GM23338 (cell line): ENCODE measurements at places on chromosomes 4 and X. TPM values are rescaled to one million over a fixed set of nuclear protein-coding genes. Genes with fewer than 3 reads are reported as not detected.

DNA sequence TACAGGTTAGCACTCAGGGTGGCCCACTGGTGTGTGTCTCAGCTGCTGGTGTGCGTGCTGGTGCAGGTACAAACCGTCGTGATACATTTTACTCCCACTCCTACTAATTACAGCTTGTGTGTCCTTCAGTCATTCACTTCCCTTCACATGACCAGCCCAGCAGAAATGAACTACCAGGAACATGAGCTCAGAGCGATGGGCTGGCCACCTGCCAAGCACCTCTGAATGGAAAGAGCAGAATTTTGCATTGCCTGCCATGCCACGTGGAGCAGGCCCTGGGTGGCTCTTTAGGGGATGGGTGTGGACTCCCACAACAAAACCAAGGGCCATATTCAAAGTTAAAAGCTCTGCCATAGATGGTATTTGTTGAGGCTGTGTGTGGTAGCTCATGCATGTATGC is 58.9 kb upstream of the PGM2 start:
- DNase-seq: no peak

- no peak for DNase-seq
Observed at GRCh38 chr4:111813555-111814140, 331.6 kb upstream of the FAM241A start.

DNA sequence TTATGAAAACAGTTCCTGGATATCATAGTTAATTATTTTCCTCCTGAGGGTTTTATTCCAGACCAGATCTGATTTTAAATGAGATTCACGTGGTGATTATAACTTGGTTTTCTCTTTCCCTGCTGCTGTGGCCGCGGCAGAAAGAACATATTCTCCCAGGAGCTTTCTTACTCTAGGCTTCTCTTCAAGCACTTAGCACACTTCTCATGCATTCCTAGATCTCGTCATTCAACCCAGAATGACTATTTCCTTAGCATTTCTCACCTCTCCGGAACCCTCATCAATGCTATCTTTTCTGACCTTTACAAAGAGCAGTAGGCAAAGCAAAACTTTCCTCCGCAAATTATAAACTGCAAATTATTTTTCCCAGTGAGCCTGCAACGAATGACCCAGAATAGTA is 122.9 kb downstream of the GPAT3 start:
- no peak for DNase-seq

DNA sequence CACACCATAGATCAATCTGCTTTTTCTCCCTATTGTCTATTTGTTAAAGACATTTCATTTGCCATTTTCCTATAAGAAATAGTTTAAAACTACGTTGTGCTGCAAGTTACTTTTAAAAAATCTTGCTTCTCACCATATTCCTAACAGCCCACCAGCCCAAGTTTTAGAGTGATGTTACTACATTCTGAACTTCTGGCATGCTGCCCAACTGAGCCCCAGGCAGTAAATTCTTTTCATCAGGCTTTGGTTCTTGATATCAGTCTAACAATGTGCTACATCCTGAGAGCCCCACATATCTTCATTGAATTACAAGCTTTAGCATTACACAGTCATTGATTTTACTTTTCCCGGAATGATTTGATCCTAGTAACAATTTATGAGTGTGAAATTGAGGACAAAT is 283.8 kb upstream of the IL1RAPL1 start:
- no peak for DNase-seq

- DNase-seq: no peak
Observed at GRCh38 chr4:10623241-10623640, 61.3 kb downstream of the CLNK start.

DNA sequence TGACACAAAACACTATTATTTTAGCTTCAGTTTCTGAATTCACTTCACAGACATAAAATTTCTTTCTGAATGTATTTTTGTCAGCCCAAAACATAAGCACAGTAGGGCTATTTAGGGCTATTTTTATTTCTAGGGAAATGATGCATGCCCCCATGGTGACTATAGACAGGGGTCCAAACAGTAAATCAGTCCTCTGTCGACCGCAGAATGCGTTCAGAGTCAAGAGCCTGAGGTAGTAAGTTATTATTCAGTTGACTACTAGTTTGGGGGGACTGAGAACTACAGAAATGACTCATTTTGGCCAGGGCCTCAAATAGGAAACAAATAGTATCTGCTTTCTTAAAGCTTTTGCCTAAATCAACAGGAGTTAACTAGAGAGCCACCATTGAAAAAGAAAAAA is 414.4 kb downstream of the AFF2 start:
- DNase-seq: no peak

ODAPH gene
- not detected in 2 replicates for total RNA-seq

DNA sequence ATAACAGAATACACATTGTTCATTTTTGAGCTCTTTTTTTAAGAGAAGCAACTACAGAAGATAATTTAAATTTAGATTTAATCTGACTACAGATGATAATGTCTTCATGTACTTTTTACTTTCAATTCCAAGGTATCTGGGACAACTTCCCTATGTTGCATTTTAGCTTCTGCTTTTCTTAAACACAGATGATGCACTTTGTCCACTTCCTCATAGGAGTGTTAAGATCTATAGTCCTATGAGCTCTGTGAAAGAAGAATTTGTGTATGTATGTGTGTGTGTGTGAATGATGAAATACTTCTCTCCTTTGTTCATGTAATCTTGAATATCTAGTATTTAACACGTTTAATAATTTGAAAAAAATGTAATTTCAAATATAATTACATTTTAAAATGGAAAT is 5.3 kb upstream of the FHIP1A start:
- no peak for DNase-seq
